ENCODE measurements at places on chromosomes 7 and 10.
A peak's percentile ranks its signal among the peaks of the same experiment; 100 is the strongest.

GRCh38 chr7:144835155-144835611 is 670 bp downstream of the TPK1 start:
- DNase-seq: peak; percentile 38

DNA sequence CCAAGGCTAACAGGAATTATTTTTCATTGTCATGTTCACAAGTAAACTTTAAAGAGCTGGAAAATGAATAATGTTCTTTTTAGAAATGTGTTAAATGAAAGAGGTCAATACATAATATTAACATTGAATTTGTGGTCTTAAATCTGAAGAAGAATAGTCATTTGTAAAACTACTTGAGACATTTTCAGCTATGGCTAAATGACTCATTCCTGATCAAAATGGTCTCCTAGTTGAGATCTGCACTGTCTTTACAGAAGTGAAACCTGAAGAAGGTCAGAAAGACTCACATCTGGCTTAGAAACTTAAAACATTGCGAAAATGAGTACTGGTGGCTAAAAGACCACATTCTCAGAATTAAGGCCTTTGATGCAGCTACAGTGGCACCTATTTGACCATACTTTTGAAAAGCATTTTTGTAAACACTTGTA is 5.9 kb downstream of the PIK3CG start:
- no peak for DNase-seq

- no peak for DNase-seq
Observed at GRCh38 chr10:3510741-3511140, 274.3 kb downstream of the KLF6 start.

DNA sequence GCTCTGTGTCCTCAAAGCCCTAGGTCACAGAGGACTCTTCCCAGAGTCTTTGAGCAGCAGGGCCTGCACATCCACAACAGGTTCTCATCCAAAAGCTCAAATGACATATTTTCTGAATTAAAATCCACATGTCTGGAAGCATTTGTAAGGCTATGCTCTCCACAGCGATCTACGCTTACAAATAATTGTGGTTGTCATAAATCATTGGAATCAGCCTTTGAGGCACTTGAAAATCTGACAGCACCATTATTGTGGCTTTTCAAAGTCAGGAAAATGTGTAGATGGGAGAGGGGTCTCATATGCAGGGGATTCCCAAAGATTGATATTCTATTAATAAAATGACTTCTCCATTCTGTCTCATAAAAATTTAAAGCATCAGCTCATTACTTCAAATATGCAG is 16.3 kb downstream of the GPR26 start:
- DNase-seq: no peak

- no peak for DNase-seq
Observed at GRCh38 chr7:112571852-112572607, 91.2 kb downstream of the LSMEM1 start.

DNA sequence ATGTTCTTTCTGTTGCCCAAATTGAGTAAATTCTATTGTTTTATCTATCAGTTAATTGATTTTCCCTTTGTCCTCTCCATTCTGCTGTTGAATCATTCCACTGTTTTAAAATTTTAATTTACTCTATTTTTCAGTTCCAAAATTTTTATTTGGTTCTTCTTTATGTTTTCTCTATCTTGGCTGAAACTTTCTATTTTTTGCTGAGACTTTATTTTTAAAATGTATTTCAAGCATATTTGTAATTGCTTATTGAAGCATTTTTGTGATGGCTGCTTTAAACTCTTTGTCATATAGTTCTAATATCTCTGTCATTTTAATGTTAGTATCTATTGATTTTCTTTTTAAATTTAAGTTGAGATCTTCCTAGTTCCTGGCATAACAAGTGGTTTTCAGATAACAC is 60.5 kb downstream of the OR13A1 start:
- DNase-seq: no peak
